ENCODE measurements at places on chromosomes 16 and 17.

- no peak for DNase-seq
These were observed 11.8 kb upstream of the MLYCD start for GRCh38 chr16:83887080-83887479.

- DNase-seq: no peak
These were observed 2.0 kb downstream of the CCDC102A start for GRCh38 chr16:57534337-57534880.

GRCh38 chr17:46179375-46179999 lies 13.7 kb downstream of the KANSL1 start:
- DNase-seq: no peak

- no peak for DNase-seq
These were observed 498.5 kb upstream of the ZFHX3 start for GRCh38 chr16:73546341-73546845.

- no peak for DNase-seq
These were observed 8.2 kb downstream of the HSD3B7 start for GRCh38 chr16:30992931-30993816.

- no peak for DNase-seq
These were observed 24.5 kb downstream of the ABCC3 start for GRCh38 chr17:50659179-50659578.

DNA sequence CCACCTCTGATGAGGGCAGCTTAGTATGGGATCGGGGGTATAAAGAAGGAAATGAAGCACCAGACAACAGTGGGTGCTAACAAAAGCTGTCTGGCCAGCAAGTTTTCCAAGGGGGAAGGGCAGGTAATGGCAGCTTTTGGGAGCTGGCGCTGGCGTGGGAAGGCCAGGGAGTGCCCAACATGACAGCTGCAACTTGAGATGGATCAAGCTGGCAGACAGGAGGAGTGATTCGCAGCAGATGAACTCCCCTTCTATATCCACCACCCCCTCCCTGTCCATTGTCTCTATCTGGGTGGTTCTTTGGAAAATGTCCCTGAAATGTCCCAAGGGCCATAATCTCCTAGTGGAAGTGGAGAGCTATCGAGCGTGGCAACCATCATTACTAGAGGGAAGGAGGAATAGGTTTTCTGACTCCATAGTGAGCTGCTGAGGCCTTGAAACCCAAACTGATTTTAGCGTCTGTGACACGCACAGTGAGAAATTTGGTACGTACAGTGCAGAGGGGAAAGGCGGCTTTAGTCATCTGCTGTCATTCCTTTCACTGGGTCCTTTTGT lies 4.8 kb upstream of the INPP5K start:
- DNase-seq: no peak

DNA sequence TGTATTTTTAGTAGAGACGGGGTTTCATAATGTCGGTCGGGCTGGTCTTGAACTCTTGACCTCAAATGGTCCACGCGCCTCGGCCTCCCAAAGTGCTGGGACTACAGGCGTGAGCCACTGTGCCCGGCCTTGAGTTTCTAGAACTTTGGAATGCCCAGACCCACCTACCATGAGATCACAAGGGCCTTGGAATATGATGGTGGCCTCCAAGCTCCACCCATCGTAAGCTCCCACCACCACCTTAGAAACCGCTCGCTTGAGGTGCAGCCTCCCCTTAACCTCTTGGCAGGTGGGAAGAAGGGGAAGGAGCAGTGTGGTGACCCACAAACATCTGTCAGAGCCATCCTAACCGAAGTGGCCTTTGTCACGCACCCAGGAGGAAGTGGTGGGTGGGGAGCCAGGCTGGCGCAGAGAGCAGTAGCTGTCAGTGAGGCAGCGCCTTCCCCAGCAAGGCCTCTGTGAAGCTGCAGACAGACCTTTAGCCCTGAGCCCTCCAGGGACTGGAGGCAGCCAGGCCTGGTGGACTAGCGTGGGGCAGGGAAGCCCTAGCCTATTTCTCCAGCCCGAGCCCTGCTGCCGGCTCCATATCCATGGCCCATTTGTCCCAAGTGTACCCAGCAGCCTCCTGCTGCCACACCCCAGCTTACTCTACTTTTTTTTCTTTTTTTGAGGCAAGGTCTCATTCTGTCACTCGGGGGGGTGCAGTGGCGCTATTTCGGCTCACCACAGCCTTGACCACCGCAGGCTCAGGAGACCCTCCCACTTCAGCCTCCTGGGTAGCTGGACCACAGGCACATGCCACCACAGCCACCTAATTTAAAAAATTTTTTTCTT lies 13.1 kb upstream of the SEPHS2 start:
- DNase-seq: no peak

DNA sequence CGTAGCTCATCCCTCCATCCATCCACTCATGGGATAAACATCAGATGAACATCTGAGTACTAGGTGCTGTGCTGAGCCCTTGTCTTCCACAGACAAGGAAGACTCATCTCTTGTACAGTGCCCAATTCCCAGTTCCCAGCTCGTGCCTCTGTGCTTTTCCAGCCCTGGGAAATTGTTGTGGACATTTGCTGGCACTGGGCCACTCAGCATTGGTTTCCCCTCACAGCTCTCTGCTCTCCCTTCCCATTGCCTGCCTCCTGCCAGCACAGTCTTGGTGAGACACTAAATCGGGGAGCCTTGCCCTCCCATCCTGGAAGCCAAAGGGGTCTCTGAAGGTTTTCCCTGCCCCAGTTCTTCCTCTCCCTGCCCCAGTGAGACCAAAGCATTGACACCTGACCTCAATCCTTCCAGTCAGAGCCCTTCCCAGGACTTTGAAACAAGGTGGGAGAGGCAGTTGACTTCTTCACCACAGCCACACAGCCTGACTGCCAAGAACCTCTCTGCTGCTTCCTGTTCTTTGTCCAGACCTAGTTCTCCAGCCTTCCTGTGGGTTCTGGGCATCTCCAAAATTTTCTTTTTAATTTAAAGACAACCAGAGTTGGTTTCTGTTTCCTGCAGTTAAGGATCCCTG lies 50.2 kb downstream of the WSB1 start:
- DNase-seq: no peak

DNA sequence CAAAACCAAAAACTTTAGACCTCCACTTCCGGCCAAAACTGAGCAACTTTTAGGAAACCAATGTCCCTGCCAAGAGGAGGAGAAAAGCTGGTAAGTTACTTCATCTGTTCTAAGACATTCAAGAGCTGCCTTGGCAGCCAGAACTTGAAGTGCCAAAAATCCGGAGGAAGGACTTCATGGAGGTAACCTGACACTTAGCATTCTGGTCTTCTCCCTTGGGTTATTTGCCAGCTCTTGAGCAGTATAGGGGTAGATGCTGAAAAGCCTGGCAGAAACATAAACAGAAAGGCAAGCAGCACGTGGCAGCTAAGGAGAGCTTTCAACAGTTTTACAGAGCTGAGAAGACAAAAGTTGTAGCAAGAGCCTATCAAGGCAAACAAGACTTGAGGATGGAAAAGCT lies 53.2 kb downstream of the CDYL2 start:
- DNase-seq: no peak

- DNase-seq: no peak
These were observed 7.5 kb downstream of the SRSF1 start for GRCh38 chr17:57999496-58000017.

Measured in HS-27A (cell line).